Right ventricle myocardium inferior (tissue), 1 donor: ENCODE measurements at places on chromosomes 2 and 18. TPM values are rescaled to one million over a fixed set of nuclear protein-coding genes. Genes with fewer than 3 reads are reported as not detected.

- DNase-seq: no peak
Measured at GRCh38 chr18:23073996-23074606, 61.2 kb upstream of the CABLES1 start.

DNA sequence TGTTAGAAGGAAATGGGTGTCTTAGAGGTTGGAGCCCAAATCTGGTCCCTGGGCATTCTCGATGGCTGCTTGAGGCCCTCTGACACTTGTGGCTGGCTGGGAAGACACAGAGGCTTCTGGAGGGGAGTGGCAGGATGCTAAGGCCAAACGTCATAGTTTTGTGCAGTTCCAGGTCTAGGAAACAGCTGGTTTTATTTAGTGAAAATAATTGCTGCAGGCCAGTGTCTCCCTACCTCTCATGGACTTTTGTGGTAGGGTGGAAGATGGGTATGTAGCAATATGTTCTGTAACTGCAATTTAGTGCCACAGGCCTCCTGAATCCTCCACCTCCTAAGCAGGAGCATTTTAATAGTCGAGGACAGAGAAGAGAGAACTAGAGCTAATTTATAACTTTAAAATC lies 32.2 kb upstream of the SPRED2 start:
- no peak for DNase-seq

DNA sequence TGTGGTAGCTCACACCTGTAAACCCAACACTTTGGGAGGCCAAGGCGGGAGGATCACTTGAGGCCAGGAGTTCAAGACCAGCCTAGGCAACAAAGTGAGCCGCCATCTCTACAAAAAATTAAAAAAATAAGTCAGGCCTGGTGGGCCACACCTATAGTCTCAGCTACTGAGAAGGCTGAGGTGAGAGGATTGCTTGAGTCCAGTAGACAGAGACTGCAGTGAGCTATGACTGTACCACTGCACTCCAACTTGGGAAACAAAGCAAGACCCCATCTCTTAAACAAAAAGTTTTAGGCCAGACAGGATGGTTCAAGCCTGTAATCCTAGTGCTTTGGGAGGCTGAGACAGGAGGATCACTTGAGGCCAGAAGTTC lies 69.8 kb upstream of the IL1R2 start:
- DNase-seq: no peak

METAP1D gene
- total RNA-seq: 6.7 TPM

- no peak for DNase-seq
Measured at GRCh38 chr18:44107187-44107586, 573.5 kb upstream of the SETBP1 start.

DNA sequence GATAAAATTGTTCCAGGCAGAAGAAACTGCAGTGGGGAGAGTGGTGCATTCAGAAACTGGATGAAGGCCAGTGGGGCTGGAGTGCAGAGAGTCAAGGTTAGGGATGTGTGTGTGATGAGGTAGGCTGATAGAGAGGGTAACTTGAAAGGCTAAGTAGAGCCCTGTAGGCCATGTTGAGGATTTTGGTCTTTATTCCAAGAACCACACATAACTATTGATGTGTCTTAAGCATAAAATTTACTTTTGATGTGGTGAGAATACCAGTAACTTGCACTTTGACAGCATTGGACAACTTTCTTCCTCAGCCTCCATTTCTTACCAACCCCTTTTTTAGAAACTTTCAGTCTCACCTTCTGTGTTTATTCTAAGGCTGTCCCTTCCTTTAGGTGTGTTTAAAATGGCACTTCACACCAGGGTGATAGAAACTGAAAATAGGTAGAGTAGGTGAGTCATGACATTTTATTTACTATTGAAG lies 22.6 kb downstream of the MTX2 start:
- no peak for DNase-seq

DNA sequence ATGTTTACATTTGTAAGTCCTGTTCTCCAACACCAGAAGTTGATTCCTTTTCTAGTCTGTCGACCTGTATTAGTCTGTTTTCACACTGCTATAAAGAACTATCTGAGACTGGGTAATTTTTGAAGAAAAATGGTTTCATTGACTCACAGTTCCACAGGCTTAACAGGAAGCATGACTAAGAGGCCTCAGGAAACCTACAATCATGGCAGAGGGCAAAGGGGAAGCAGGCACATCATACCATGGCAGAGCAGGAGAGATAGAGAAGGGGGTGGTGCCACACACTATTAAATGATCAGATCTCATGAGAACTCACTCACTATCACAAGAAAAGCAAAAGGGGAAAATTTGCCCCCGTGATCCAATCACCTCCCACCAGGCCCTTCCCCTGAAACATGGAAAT lies 112.8 kb upstream of the MAP3K20 start:
- DNase-seq: no peak

DNA sequence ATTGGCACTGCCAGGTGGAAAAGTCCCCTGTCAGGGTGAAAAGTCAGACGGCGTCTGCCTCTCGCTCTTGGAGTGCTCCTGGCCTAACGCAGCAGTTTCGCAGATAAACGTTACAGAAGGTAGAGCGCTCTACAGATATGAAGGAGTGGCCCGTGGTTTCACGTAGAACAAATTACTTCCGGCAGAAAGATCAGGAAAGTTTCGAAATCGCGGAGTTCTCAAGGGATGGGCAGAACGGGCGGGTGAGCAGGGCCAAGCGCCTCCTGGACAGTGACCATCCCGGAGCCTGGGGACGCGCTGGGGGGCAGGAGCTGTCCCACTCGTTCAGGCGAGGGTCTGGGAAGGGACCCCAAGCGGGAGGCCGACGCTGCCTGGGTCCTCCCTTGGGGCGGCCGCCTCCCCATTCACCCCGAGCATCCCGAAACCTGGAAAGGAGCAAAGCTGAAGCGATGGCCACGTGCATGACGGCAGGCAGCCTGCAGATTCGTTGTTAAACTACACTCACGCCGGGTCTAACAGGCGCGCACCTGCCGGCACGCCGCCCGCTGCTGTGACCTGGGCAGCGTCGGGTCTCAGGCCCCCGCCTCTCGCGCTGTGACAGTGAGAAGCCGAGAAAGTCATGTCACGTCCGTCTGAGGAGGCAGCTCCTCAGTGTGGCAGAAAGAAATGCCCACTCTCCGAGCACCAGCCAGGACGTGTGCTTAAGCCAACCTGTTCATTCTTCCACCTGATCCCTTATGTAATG lies 122.9 kb upstream of the SALL3 start:
- no peak for DNase-seq

DNA sequence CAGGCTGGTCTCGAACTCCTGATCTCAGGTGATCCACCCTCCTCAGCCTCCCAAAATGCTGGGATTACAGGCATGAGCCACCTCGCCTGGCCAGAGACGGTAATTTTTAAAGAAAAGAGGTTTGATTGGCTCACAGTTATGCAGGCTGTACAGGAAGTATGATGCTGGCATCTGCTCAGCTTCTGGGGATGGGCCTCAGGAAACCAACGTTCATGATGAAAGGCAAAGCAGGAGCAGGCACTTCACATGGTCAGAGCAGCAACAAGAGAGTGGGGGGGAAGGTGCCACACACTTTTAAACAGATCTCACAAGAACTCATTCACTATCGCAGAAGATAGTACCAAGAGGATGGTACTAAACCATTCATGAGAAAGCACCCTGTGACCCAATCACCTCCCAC lies 38.0 kb upstream of the GPD2 start:
- no peak for DNase-seq

DNA sequence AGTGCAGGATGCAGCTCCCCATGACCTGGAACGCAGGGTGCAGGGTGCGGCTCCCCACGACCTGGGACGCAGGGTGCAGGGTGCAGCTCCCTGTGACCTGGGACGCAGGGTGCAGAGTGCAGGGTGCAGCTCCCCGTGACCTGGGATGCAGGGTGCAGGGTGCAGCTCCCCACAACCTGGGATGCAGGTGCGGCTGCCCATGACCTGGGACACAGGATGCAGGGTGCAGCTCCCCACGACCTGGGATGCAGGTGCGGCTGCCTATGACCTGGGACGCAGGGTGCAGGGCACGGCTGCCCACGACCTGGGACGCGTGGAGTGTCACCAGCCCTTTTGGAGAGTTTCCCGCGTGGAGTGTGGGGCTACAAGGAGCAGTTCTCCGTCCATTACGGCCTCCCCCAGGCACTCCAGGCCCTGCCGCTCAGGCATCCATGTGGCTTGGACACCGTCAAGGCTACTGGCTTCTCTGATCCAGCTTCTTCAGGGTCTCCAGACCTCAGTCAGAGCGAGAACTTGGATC lies 38.7 kb downstream of the PXDN start:
- DNase-seq: no peak

GRCh38 chr2:1644427-1644826 lies 99.9 kb downstream of the PXDN start:
- no peak for DNase-seq

- DNase-seq: no peak
Measured at GRCh38 chr2:179049546-179050311, at the start of gene CCDC141. Gene CCDC141 (minus strand): TSS chr2:179050137. CDS start chr2:179049941, 196 bp downstream.

GRCh38 chr2:20097889-20098714 lies 46.7 kb upstream of the LAPTM4A start:
- DNase-seq: peak; percentile 90

PIEZO2 gene
- 0.11 TPM for total RNA-seq

TMEM247 gene
- total RNA-seq: not detected

GRCh38 chr2:175282886-175283285 lies 101.4 kb upstream of the ATP5MC3 start:
- DNase-seq: no peak
